ENCODE measurements at places on chromosomes 3 and 15.

DNA sequence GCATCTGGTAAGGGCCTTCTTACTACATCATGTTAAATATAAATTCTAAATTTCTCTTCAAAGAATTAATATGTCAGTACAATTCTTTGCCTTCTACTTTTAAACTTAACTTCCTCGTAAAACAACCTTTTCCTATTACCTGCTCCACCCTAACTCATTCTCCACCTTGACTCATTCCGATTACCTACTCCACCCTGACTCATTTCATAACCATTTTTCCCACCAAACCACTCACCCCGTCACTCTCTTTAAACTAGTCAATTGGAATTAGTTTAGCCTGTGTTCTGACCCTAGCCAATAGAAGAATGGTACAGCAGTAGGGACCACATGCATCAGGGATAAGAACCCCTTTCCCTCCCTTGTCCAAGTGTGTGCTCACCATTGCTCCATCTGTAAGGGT lies 65.6 kb downstream of the PLSCR2 start:
- no peak for DNase-seq

DNA sequence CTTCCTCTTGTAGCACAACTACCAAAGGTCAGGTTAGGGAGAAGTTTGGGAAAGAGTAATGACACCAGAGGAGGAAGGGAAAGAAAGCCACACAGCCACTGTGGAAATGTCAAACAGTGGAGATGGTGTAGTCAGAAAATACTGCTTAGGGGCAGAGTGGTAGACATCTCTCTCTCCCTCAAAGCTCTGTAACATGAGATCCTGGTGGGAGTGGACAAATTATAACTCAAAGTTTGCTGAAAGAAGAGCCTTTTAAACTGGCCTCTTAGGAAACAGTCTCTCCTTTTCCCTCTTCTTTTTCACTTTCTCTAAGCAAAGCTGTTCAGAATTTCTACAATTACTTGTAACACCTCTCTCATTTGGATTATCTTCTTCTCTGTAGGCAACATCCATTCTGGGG lies 55.8 kb downstream of the LRRN1 start:
- DNase-seq = no peak

DNA sequence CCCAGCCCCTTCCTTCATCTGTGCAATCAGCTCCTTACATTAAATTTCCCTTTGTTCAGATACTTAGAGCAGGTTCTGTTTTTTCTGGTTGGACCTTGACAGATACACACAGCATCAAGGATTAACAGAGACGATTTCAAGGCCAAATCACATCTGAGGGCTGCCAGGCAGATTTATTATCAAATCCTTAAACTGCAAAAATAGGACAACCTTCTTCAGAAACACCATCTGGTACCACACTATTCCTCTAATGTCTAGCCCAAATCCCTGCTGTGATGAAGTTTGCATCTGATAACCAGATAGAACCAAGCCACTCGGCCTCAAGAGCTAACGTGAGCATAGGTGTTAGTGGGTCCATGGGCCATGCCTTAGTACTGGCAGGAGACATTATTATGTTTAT lies 250.7 kb upstream of the PROK2 start:
- no peak for DNase-seq

- no peak for DNase-seq
Measured at GRCh38 chr15:69997161-69997485, 100.6 kb downstream of the TLE3 start.

DNA sequence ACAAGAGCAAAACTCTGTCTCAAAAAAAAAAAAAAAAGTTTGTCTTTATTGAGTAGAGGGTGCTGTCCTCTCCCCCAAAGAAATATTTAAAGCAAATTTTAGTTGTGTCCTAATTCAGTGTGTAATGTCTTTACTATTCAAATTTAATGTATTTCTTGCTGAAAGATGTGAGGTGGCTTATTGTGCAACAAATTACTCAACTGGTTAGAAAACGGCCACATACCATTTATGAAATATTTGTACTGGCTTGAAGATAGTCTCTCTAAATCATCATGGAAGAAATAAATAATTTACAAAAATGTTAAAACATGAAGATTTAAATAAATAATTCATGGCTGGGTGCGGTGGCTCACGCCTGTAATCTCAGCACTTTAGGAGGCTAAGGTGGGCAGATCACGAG lies 63.0 kb downstream of the SLTM start:
- DNase-seq = no peak

GRCh38 chr15:93210995-93211394 lies 122.0 kb upstream of the RGMA start:
- DNase-seq = no peak

- DNase-seq = no peak
Measured at GRCh38 chr3:123053107-123053506, 13.7 kb upstream of the PDIA5 start.

DNA sequence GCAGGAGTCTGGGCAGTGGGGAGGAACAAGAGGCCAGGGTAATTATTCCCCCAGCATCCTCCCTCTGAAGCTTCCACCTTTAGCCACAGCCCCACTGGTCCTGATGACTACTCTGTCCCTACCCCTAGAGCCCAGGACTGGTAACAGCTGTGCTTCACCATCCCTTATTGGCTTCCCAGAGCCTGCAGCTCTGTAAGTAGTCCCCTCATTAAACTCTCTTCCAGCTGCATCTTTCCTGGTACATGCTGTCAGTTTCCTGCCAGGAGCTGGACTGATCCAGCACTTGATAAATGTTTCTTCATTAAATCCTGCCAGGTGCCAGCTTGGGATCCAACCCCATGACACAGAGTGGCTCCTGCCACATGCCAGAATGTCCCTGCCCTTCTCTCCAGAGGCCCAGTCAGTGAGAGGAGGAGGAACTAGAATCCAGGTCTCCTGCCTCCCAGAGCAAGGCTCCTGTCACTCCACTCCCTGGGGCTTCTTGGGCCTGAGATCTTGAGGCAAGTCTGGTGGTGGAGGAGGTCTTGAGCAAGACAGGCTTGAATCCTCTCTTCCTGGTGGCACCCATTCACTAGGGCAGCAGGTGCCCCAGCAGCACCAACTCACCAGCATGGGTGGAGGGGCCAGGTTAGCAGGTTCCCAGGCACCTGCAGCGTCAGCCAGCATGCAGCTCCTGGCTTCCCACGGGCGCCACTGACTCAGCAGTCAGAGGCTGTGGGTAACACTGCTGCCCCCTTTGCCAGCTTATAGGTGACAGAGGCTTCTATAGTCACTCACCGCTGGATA lies 27.6 kb downstream of the FBXW12 start:
- no peak for DNase-seq

GRCh38 chr3:51336261-51336660 lies 48.8 kb upstream of the MANF start:
- no peak for DNase-seq

- no peak for DNase-seq
Measured at GRCh38 chr3:187758318-187758955, 13.2 kb upstream of the BCL6 start.

- no peak for DNase-seq
Measured at GRCh38 chr3:105965384-105965783, 96.6 kb upstream of the CBLB start.

- no peak for DNase-seq
Measured at GRCh38 chr15:70954733-70955132, 62.1 kb downstream of the LRRC49 start.

- no peak for DNase-seq
Measured at GRCh38 chr15:55589287-55589686, 1.1 kb upstream of the PYGO1 start.

DNA sequence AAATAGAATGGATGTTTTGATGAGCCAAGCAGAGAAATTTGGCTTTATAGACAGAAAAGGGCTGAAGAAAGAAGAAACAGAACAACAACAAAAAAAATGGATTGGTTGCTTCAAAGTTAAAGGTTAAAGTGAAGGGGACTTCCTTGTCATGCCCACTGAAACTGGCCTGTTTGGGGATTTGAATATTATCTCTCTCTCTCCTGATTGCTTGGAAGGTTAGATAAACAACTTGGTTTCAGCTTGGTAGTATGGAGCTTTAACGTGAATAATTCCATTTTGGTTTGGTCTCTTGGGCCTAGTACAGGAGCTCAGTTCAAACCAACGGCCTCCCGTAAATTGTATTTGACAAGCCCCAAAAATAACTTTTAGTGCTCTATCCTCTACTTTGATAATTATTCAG lies 70.8 kb upstream of the MBNL1 start:
- DNase-seq = no peak
